ENCODE measurements at places on chromosomes 2 and 18.
A peak's percentile ranks its signal among the peaks of the same experiment; 100 is the strongest.

DNA sequence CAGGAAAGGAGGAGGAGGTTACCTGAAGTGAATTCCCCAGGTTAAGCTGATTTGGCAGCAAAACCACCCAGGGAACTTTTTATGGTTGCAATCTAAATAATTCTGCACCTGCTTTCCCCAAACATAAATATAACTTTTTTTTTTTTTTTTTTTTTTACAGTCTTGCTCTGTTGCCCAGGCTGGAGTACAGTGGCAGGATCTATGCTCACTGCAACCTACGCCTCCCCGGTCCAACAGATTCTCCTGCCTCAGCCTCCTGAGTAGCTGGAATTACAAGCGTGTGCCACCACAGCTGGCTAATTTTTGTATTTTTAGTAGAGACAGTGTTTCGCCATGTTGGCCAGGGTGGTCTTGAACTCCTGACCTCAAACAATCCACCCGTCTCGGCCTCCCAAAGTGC, 16.1 kb upstream of the PPP1CB start:
- no peak for DNase-seq

- no peak for DNase-seq
Observed at GRCh38 chr18:39149211-39149806, 1583.7 kb upstream of the CELF4 start.

DNA sequence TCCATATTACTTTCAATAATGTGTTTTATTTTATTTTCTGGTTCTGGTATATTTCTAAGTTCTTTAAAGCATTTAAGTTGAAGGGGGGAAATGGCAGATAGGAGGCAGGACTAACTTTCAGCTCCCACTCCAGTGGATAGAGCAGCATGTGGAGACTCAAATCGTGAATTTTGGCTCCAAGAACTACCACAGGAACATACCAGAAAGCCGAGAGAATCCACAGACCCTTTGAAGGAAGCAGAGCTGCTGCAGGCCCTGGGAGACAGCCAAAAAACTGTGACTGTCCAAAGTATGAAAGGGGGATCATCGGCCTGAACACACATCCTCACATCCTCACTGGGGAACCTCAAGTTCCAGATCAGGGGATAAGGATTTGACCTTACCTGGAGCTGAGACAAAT, 207.6 kb upstream of the VWC2L start:
- peak; percentile 34 for DNase-seq

- DNase-seq = no peak
Observed at GRCh38 chr2:112636605-112637288, 9.0 kb upstream of the SLC20A1 start.

DNA sequence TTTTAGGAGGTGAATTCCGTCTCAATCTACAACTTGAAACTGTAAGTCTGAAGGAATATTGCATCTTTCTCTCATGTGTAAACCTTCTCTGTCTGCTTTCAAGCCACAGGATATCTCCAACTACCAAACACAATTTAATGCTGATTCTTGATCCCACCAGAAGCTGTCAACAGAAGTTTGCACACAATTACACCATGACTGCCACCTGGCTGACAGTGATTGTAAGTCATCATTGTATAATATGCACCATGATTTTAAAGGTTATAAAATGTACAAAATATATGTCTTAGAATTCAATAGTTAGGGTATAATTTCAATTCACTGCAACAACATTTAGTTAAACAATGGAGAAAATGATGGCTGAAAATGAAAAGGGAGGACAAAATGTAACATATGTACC, 18.4 kb downstream of the PREPL start:
- peak; percentile 25 for DNase-seq

- DNase-seq = no peak
Observed at GRCh38 chr2:106095478-106096298, 98.4 kb downstream of the UXS1 start.

DNA sequence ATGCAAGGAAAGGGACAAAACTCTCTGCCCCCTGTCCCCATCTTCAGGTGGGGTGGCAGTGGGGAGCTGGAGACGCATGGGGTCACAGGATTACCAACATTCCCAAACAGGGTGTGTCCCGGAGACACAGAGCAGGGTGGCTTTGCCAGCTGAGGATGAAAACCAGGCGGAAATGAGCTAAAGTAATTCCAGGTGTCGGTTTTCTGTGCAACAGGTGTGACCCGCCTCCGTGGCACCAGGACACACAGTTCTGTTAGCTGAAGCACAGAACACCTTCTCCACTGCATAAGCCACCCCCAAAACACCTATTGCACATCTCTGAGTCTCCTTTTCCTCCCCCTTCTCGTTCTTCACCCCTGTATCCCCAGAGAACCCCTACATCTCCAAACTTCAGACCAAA, 122.7 kb upstream of the GLI2 start:
- no peak for DNase-seq

Data from fibroblast of skin of scalp (primary cell).